H54 (cell line): ENCODE measurements at places on chromosomes 3 and 15.
A peak's percentile ranks its signal among the peaks of the same experiment; 100 is the strongest.

- DNase-seq = no peak
Observed at GRCh38 chr3:185852635-185853034, 27.8 kb upstream of the IGF2BP2 start.

DNA sequence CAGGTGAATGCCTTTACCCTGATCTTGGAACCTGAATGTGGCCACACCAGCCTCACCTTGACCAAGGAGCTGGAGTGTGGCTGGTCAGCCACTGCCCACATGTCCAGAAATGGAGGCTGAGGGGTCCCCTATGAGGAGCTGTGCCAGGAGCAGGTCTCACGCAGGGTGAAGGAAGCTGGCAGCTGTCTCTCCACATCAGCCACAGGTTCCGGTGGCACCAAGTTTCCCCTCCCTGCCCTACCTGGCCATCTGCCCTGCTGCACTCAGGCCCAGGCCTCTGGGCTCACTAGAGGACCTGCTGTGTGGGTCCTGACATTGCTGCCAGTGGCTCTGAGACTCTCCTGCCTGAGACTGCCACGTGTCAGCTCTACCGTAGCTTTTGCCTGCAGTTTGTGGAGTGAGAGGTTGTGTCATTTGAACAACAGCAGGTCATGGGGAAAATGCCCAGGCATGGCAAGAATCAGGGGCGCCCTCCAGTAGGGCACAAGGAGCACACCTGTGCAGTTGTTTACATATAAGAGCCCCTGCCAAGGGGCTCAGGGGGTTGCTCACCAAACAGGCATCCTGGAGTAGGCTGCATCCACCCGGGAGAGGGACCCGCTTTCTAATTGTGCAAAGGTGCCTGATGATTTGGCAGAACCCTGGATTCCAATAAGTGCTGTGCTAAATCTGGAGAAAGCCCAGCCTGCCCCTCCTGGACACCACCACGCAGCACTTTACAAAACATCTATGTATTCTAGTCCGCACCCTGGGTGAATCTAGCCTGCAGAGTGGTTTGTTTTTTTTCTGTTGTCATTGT, 258.5 kb upstream of the TLE3 start:
- no peak for DNase-seq

DNA sequence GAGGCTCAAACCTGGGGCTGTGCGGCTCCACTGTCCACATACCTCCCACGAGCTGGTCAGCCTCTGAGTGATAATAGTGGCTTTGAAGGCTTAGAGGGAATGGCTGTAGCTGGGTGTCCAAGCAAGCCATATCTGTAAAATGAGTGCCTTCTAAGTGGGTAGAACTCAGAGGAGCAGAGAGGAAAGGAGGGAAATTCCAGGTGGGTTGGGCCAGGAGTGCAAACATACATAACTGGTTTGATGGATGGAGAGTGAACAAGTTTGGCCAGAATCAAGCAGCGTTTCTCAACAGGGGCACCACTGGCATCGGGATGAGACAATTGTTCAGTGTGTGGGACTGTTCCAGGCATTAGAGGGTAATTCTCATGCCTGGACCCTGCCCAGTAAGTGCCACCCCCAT, 91.1 kb downstream of the ASB7 start:
- DNase-seq = no peak

DNA sequence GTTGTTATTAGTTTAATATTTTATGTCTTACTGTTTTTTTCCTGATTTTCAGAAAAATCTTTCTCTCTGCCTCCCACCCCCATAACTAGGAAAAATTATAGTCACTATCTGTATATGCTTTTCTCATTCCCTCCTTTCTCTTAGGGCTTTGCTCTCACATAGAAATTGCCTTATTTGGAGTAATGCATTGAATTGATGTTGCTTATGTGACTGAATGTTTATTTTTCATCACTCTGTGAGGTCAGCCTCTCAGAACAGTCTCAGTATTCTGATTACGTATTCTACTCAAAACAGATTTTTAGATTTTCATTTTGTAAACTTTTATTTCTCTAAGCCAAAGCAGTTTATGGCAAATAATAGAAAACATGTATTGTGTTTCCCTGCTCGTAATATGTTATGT, 121.0 kb downstream of the SLMAP start:
- no peak for DNase-seq

DNA sequence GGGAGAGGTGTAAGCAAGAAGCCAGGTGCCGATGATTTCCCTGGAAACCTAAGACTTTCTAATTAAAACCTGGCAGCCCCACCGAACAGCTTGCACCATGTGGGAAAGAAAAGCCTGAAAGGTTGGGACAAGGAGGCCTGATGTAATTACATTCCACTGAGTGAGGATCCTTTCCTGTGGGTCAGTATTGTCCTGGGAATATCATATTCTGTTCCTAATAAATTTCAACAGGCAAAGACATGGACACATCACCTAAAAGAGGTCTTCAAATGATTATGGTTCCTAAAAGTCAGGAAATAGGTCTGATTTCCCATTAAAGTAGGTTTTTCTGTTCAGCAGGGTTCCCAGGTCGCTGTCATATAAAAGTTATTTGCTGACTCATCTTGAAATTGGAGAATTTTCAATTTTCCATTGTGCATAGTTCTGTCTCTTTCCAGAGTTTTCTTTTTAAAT, 58.5 kb downstream of the DUT start:
- no peak for DNase-seq

GRCh38 chr3:124281453-124282316, 289.8 kb upstream of the ROPN1 start:
- peak; percentile 34 for DNase-seq

GRCh38 chr3:64802460-64802859, 114.7 kb upstream of the ADAMTS9 start:
- no peak for DNase-seq

- DNase-seq = no peak
Observed at GRCh38 chr3:50978991-50979667, 304.4 kb downstream of the DOCK3 start.

DNA sequence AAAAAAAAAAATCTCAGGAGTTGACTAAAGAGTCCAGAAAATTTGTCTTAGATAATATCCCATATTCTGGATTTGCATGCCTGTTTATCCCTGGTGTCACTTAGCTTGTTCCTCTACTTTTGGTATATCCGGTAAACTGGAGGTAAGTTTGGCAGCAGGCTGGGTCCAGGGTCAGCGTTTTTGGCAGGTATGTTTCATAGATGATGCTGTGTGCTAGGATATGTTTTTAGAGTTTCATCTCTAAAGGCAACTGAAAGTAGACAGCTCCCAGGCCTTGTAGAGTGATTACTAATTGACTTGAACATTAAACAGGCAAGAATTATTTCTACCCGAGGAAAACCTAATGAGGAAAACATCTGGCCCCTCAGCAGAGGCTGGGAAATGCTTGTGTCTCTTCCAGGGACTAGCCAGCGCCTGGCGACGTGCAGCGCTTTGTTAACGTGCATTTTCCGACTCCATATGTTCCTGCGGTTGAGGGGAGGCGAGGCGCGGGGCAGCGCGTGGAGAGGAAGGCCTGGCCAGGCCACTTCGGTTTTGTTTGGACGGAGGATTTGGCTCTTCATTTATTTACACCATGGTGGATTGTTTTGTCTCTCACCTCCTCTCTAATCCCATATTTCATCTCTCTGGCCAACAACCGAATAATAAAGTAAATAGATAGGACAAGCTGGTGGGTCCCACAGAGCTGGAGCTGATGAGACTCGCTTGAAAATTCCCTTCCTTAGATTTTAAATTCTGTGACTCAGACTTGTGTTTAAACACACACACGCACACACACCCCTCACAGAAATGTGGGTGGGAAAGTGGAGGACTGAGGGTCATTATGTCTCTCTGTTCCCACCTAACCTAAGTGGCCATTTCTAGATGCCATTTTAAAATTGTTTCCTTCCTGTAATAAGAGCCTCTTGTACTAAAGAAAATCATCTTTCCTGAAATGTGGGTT, 65.3 kb downstream of the ASB7 start:
- no peak for DNase-seq

GRCh38 chr3:3551981-3552380, 247.2 kb upstream of the LRRN1 start:
- DNase-seq = no peak

DNA sequence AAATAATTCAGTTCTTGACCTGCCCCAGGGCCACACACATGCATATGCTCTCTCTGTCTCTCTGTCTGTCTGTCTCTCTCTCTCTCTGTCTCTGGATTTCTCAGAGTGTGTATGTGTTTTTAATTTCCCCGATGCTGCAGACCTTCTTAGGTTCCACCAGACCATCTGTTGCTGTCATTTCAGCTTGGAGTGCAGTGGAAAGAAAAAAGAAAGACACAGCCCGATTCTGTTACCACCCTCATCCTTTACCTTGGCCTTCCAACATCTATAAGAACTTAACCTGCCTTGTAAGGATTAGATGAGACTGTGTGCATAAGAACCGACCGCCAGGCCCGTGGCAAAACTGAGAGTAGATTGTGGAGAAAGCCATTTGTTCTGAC, 9.7 kb upstream of the PGPEP1L start:
- no peak for DNase-seq

GRCh38 chr3:30183421-30183820, 423.0 kb upstream of the TGFBR2 start:
- DNase-seq = no peak

DNA sequence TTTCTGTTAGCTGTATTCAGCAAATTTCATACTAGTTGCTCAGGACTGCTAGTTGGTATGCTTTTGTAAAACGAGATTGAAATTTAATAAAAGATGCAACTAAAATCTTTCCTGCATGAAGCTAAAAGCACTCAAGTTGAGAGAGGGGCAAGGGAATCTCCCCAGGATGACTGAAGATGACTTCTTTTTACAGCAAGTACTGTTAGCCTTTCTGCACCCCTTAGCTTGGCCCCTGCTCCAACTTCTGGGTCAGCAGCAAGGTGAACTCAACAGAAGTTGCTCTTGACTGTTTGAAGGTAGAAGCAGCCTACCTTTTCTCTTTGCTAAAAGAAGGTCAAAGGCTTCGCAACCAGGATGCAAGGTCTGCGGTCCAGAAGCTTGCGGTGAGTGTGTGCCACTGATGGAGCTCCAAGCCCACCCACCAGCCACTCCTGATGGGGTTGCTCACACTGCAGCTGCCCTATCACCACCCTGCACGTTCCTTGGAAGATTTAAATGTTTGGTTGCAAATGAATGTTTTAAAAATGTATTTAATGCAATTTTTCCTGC, 32.5 kb downstream of the NME9 start:
- no peak for DNase-seq

GRCh38 chr3:153429821-153430220, 267.8 kb downstream of the RAP2B start:
- no peak for DNase-seq

GRCh38 chr3:54168451-54168850, 46.1 kb downstream of the CACNA2D3 start:
- DNase-seq = no peak

- no peak for DNase-seq
Observed at GRCh38 chr15:86538141-86538540, 458.5 kb downstream of the AGBL1 start.

DNA sequence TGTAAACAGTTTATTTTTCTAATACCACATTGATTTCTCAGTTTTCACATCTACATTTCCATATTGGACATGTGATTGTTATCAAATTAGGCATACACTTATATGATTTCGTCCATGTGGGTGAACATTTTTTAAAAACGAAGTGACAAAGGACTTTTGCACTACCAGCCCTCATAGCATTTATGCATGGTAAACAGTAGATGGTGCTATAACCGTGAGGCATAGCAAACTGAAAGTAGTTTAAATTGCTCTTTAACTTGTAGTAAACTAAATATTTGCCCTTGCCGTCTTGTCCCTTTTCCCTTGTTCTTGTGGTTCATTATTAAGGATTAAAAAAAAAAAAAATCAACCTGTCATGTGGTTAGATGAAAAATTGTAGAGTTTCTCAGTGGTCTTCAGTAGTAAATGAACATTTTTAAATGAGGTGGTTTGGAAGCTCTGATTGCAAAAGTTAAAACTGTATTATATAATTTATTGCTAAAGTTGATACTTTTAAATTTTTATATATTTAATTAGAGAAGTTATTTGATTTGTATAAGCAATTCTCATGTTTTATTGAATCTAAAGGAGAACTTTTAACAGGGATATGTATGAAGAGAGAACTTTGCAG, 24.0 kb downstream of the STX19 start:
- peak; percentile 3 for DNase-seq

- no peak for DNase-seq
Observed at GRCh38 chr15:25641361-25641760, 202.5 kb upstream of the UBE3A start.

GRCh38 chr3:174710612-174711011, 148.5 kb upstream of the NAALADL2 start:
- DNase-seq = no peak

DNA sequence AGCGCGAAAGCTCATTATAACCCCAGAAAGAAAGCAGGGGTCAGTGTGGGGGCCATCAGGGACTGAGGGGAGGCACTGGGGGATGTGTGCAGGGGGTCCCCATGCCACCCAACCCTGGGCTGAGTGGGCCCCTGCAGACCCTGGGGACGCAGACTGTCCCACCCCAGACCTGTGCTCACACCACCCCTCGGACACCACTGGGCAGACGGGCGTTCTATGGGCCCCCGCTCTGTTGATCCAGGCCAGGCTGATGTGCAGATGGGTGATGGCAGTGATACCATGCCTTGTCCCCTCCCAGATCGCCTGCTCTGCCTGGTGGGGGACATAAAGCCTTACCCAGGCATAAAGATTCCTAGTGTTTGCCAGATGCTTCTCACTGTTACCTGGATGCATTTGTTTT, 259.7 kb upstream of the TLE3 start:
- no peak for DNase-seq
